ENCODE measurements at places on chromosomes 6 and 20.

GRCh38 chr6:71031912-71032311 is 75.1 kb upstream of the B3GAT2 start:
- DNase-seq, result no peak

- no peak for DNase-seq
These were observed 86.2 kb downstream of the TULP4 start for GRCh38 chr6:158398252-158399024.

DNA sequence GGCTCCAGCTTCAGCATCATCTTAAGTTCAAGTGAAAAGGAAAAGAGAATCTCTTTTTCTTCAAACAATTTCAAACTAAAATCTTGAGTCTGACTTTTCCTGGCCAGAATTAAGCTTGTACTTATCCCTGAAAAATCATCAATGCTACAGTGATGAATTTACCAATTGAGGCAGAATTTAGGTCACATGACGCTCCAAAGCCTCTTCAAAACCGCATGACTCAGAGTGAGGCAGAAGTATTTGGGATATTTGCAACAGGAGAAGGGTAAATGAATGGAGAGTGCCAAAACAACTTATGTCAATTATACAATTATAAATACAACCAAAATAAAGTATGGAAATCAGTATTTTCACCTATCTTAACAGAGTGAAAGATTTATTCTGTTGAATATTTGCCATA is 515.5 kb downstream of the COL12A1 start:
- no peak for DNase-seq

DNA sequence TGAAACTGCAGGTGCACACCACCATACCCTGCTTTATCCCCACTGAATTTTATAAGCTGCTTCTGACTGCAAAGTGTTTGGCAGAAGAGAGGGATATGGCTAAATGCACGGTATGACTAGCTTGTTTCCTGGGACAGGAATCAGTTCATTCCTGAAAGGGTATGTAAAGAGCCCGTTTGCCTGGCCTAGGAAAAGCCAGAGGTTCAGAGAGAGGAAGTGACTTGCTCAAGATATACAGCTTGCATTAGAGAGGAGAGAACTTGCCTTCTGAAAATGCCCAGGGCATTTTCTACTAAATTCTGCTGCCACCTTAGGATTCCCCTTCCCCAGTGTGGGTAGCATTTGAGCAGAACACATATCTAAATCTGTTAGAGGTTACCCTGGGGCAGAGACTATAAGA is 683 bp upstream of the GCNT2 start:
- DNase-seq, result no peak

GRCh38 chr6:52981222-52981900 is 13.7 kb downstream of the GSTA4 start:
- DNase-seq, result no peak

DNA sequence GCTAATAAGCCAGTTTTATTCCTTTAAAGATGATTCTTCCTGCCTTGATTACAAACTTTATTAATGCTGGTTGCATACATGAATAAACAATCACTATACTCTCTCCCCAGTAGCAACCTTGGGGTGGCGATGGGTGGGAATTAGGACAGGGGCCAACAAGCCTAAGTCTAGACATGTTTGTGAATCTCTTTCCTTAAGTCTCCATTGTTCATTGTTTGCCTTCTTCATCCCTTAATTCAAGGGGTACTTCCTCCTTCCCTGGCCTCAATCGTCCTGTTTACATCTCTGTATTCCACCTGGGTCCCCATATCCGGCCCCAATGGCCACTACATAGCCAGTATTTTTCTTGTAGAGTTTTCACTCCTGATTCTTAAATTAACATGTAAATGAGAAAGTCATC is 66.0 kb downstream of the ARHGAP18 start:
- no peak for DNase-seq

- DNase-seq, result no peak
These were observed 258.7 kb downstream of the TAF4 start for GRCh38 chr20:61806995-61807394.

DNA sequence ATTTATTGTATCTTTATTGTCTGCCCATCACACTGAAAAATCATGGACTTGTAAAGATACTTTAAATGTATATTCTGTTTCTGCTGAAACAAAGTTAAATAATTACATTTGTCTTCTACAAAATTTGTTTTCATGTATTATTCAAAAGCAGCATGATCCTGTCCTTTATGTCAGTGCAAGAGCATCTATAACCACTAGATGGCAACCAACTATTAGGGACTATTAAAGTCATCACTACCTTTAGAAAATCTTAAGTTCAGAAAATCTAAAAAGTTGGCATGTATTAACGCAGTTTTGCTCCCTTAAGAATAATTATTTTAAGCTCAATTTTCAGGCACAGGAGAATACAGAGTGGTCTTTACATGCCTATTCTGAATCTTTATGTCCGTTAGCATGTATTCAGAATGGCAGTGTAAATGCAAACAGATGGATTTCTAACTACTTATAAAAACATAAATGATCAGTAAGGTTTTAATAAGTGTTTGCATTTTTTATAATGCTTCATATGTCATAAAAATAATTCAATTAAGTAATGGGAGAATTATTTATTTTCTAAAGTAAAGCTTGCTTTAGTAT is 17.8 kb downstream of the TMEM30A start:
- peak; percentile 40 for DNase-seq

GRCh38 chr6:131949909-131950766 is 1.0 kb downstream of the CCN2 start:
- peak; percentile 52 for DNase-seq

DNA sequence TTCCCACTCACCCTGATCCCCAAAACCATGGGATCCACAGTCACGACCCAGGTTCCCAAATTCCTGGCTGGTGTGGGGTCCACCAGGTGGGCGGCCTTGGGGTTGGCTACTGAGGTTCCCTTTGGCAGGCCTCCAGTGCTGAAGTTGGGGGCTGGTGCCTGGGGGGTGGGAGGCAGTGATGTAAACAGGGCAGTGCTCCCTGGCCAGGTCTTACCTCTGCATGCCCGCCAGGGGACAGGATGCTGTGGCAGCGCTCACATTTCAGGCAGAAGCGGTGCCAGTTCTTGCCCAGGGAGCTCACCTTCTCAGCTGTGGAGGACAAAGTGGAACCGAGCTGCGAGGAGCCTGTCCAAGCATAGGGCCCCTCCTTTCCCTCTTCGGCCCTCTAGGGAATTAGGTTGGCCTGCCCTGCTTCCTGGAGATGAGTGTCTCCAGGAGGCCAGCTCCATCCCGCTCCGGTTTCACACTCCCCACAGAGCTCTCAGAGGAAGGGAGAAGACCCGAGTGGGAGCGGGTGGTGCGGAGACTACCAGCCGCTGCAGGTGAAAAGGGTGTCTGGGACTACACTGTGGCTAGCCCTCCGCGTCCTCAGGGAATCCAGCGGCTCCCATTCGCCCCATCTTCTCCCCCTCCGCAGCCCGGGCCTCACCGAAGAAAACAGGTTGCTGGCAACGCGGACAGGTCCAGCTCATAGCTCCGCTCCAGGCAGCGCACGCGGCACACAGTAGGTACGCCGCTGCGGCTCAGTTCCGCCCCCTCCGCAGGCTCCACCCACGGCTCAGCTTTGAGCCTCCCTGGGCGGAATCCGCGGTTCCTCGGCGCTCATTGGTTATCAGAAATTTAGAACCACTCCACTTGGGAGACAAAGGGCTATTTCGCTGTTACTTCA is at the start of gene CRIP3:
Gene CRIP3, minus strand, starts transcription at position 726 of the 889 bp plus-strand sequence. Its CDS starts 34 bp downstream, at position 692.
- peak; percentile 64 for DNase-seq

DNA sequence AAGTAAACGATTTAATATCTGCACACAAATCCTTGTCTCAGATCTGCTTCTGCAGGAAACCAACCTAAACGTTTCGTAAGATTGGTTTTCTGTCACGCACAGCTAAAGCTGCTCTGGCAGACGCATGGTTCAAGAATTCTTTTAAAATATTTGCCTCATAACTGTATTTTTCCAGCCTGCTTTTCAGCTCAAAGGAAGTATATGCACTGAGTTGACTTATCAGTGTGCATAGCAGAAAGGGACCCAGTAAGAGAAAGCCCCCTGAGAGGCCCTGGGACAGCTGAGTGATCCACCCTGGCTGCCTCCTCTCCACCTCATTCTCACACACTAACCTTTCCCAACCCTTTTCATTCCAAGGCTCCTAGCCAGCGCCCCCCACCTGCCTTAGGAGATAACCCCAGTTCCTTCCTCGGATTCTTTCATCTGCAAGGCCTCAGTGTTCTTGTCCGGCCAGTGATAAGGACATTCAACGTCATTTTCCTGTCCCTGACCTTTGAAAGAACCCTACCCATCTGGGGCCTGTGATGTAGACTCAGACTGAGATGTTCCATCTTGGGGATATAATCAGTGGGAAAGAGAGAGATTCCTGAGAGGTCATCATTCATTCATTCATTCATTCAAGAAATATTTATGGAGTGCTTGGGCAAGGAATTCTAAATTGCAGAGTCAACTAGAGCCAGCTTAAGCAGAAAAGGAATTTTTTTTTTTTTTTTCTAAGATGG is 22.4 kb upstream of the SLC9A8 start:
- no peak for DNase-seq

DNA sequence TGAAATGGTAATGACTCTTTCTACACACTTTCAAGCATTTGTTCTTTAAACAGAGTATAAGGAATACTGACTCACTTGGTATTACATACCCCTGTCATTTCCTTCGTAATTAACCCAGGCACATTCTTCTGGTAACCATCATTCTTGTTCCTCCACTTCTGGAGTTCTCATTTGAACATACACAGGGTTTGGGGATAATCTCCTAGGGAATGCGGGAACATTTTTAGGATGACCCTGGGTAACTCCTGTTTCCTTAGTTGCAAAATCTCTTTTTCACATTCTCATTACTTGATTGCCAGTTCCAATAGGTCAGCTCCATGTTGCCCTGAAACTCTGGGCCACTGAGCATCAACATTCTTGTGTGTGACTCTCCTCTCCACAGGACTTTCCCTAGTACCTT is 51.5 kb upstream of the E2F3 start:
- DNase-seq, result no peak

- DNase-seq, result peak; percentile 60
These were observed 27.4 kb upstream of the MAPRE1 start for GRCh38 chr20:32792316-32792715.

DNA sequence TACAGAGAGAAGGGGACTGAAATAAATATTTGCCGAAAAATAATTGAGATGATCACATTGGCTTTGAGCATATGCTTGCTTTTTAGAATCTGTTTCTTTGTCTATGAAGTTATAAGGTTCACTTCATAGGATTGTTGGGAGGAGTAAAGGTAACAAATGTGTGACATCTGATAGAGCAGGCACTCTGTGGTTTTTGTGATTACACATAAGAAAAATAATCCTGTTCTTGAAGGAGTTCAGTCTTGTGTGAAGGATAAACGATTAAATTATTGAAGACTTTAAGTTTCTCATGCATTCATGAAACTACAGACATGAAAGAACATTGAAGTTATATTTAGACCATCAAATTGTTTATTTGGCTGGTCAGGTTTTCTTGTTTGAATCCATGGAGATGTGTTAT is 45.0 kb downstream of the QKI start:
- no peak for DNase-seq

DNA sequence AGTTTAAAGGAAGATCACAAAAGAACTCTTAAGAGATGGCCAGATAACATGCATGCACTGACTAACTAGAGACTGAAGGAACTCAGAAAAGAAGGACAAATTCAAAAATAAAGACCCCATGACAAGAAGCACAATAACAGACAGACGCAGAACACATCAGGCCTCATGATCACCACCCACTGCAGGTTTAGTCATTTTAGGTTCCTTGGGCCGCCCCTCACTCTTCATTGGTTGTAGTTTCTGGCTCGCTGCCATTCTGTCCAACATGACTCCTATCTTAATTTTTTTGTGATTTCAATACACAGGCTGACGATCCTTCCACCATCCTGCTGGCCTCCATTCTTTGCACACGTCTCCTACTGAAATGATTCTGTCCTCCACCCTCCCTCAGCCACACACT is 21.6 kb downstream of the STX7 start:
- DNase-seq, result no peak

- DNase-seq, result no peak
These were observed 397.9 kb upstream of the ADGRB3 start for GRCh38 chr6:68237205-68237604.

DNA sequence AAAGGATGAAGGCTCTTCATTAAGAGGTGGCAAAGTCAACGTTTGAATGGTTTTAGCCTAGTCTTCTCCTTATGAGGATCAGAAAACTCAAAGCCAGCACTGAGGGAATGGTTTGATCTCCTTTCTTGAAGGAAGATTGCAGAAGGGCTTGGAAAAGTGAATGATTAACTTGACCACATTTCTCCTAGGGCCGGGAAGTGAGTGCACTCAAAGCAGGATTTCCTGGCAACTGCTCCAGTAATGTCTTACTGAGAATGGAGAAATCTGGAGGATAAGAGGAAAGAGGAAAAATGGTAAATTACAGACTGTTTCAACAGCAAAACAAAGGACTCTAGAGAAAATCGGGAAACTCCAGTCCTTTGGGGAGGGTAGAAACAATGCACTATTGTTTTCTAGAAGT is 189.0 kb upstream of the FOXA2 start:
- no peak for DNase-seq

GRCh38 chr6:116836606-116837342 is 7.9 kb upstream of the GPRC6A start:
- DNase-seq, result no peak

DNA sequence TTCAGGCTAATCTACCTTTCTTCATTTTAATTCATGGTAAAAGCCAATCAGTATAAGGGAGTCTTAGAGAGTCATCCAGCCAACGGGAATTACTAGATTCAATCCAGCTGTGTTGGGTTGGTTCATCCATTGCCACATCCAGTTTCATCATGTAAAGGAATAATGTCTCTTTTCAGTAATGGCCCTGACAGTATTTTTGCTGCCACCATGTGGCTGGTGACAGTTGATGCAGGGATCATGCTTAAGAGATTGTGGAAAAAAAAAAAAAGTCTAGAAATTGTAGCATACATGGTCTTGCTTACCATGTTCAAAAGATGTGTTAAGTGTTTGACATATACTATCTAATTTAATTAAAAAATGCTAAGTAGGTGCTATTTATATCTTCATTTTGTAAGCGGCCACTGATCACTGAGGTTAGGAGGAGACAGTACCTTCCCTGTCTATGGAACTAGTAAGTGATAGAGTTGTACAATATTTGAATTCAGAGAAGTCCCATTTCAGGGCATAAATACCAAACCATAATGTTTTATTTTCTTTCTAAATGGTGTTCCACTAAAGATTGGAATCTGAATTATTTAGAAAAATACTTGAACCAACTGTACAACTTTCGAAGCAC is 135.9 kb downstream of the KHDRBS2 start:
- DNase-seq, result peak; percentile 7

DNA sequence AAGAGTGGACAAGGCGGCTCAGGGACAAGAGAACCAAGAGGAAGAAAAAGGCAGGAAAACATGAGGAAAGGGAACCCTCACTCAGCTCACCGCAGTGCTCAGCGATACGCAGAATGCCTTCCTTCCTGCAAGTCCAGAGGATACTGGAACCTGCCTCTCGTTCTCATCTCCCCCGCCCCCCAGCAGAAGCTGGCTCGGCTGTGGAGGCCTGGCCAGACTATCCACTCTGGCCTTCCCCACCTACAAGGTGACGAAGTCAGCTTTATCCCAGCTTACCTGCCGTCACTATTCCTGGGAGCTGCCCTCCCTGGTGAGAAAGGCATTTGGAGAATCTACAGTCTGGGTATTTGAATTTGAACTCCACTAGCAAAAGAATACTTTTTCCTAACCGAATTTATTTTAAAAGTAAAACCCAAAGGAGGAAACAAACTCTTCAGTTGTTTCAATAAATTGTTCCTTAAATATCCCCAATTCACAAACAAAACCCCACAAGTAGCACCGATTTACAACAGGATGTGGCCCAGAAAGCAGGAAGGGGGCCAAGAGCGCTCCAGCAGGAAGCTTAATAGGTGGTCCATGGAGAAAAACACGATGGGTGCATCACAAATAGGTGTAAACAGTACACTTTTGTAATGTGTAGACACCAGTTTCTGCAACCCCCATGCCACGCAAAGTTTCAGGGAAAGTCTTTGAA is 2.1 kb upstream of the DIDO1 start:
- no peak for DNase-seq

Data from germinal center (tissue), 1 donor.